ENCODE measurements at places on chromosomes 7 and 10.

DNA sequence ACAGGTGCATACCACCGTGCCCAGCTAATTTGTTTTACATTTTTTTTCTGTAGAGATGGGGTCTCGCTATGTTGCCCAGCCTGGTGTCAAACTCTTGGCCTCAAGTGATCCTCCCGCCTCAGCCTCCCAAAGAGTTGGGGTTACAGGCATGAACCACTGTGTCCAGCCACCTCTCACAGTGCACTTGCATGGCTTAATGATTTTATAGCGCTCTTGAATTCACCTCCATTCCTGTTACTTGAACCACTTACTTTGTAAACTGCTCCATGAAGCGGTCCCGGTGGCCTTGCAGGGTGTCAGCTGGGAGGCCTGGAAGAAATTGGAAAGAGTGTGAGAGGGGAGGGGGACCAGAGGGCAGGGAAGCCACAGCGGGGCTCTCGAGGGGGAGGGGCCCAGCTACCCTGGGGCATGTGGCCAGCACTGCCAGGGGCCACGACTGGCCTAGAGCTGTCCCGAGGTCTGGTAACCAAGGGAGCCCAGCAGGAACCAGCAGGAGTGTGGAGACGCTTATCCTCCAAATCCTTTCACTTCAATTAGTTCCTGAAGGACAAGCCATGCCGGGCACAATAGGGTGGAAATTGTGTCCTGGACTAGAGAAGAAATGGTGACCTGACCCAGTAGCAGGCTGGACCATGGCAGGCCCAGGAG is 76.0 kb downstream of the SPDYE5 start:
- no peak for DNase-seq

DNA sequence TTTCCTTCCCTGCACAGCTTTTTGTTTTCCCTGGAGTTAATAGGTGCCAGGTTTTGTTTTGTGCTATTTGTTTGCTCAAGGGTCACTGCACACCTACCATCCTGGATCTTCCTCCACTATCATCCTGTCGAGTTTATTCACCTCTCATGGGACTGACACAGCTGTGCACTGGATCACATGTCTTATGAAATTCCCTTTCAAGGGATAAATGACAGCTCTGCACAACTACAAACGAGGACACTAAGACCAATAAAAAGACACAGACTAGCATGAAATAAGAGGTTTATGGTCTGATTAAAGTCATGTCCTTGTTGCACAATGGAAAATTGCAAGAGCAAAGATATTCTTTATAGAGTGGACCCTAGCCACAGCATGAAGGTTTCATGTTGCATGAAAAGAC is 76.7 kb upstream of the SFMBT2 start:
- no peak for DNase-seq

DNA sequence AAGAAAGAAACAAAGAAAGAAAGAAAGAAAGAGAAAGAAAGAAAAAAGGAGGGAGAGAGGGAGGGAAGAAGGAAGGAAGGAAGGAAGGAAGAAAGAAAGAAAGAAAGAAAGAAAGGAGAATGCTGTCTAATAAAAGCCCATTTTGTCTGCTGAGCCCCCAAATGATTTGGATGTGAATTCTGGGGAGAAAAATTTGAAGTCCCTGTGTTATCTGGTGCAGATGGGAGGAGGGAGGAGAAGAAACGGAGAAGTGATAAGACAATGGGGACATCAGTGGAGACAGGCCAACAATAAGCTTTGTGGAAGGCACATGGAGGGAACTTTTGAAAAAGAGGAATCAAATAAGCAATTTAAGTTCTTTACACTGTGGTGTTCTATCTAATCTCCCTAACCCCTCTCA is 24.6 kb upstream of the TMEM273 start:
- DNase-seq, result no peak

DNA sequence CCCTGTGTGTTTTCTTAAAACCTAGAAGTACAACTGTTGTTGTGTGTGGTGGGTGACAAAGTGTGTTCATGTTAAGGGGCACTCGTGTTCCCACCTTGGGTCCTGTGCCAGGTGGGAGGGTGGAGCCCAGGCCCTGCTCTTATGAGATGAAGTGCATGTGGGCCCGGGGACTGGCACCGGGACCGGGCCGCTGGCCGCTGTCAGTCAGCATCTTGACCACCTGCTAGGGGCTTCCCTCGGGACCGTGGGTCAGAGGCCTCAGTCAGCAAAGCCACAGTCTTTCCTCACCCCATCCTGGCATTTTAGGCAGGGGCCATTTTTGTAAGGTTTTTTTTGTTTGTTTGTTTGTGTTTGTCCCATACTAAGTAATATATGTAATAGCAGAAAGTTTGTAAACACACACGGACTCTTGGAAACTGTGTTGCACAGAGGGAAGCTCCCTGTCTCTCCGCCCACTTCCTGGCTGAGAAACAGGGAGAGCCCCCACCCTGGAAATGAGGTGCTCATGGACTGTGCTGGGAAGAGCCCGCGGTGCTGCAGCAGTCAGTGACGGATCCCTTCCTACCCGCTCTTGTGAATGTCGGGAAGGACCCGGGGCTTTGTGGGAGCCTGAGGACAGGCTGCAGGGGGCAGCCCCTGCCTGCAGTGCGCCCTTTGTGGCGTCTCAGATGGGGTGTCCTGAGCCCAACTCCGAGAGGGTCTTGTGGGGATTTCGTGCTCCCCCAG is 13.4 kb downstream of the AGAP3 start:
- DNase-seq, result no peak

- DNase-seq, result no peak
Observed at GRCh38 chr7:5622286-5622685, 159.2 kb downstream of the RNF216 start.

- no peak for DNase-seq
Observed at GRCh38 chr10:79433324-79434222, 11.9 kb downstream of the ZCCHC24 start.

- no peak for DNase-seq
Observed at GRCh38 chr10:50469288-50469687, 154.5 kb downstream of the SGMS1 start.

GRCh38 chr7:44372560-44373417 is 47.4 kb upstream of the CAMK2B start:
- no peak for DNase-seq

GRCh38 chr10:121137533-121137932 is 286.4 kb downstream of the WDR11 start:
- DNase-seq, result no peak

DNA sequence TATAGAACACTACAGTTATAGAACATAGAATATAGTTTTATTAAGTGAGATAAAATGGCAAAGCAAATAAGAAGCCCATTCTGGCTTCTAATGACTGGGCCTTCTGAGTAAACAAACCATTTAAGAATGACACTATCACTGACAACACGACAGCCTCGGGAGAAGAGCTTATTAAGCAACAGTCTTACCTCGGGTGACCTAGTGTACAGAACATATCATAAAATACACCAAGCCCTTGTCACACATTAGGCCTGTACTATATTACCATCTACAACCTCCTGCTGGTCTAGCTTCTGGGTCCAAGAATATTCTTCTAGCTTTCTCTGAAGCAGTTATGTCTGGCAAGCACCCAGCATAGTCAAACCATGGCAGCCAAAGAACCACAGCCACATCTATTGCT is 32.0 kb downstream of the CCDC186 start:
- DNase-seq, result no peak

GRCh38 chr10:59888781-59889435 is 17.4 kb downstream of the CCDC6 start:
- DNase-seq, result no peak

GRCh38 chr7:85423209-85423895 is 236.5 kb upstream of the SEMA3D start:
- DNase-seq, result no peak

- DNase-seq, result no peak
Observed at GRCh38 chr10:69176823-69177222, 3.2 kb upstream of the SUPV3L1 start.

DNA sequence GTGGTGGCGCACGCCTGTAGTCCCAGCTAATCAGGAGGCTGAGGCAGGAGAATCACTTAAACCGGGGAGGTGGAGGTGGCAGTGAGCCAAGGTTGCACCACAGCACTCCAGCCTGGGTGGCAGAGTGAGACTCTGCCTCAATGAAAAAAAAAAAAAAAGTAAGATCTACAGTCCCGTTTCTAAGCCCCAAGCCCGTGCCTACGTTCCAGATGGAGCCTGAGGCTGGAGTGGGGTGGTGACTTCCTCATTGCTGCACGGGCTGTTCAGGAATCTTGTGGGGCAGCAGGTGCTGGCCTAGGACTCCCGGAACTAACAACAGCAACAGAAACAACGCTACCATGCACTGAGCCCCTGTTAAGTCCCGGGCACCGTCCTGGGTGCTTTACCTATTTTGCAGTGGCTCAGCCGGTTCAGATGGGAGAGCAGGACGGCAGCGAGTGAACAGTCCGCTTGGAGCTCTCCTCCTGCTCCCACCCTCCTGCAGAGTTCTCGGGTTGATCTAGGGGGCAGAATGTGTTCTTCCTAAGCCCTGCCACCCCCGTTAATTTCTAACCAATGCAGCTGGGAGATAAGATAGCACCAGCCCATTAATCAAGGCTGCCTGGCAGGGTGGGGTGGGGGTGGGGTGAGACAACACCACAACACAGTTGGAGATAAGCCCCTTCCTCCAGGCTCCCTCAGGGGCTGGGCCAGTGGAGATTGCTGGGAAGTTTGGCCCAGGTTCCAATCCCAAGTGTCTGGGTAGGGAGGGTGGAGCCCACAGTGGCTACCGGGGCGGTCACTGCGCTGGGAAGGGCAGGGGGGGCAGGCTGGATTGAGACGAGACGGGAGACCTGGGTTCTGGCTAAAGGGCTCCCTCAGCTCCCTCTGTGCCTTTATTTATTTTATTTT is 17.0 kb upstream of the SFRP5 start:
- DNase-seq, result no peak

GRCh38 chr7:40874756-40875155 is 740.0 kb downstream of the SUGCT start:
- no peak for DNase-seq

DNA sequence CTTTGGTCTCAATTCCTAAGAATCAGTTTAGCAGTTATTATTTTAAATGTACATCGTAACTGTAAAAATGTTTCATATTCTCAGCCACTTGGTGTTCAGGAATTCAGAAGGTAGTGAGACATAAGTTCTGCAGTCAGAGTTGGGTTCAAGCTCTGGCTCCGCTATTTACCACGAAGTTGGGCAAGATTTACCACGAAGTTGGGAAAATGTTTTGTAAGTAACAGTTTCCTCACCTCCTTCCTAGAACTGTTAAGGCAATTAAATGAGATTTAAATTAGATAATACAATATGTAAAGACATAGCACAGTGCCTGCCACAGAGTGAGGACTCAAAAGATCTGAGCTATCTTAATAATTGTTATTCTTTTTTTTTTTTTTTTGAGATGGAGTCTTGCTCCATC is 16.3 kb upstream of the ABLIM1 start:
- DNase-seq, result no peak

- DNase-seq, result peak; percentile 28
Observed at GRCh38 chr10:88565072-88565471, 18.0 kb downstream of the RNLS start.

- peak; percentile 13 for DNase-seq
Observed at GRCh38 chr7:16171928-16172327, 249.4 kb downstream of the CRPPA start.

DNA sequence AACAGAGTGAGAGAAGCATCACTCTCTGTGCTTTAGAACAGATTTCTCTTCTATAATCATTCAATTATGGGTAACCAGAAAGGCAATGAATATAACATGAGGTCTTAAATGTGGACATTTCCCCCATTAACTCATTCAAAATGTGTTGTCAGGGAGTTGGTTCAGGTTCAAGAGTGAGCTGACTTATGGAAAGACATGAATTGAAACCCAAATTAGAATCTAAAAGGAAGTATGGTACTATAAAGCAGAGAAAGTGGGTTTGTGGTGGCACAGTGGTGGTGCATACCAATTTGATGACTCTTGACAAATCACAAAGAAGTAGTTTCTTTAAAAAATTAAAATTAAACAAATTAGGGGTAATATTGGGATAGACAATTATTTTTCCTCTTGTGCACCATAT is 114.6 kb upstream of the MEOX2 start:
- DNase-seq, result no peak
